Activated effector memory CD4-positive, alpha-beta T cell treated with Interleukin-2 at 50 U/mL for 16 hours (primary cell): ENCODE measurements at places on chromosomes 5 and 9.

GRCh38 chr5:94870511-94871183 lies 252.2 kb downstream of the SLF1 start:
- DNase-seq: no peak

- DNase-seq: no peak
Observed at GRCh38 chr9:101727612-101728524, 10.6 kb downstream of the GRIN3A start.

- DNase-seq: no peak
Observed at GRCh38 chr5:115214541-115214940, 44.8 kb upstream of the TRIM36 start.

DNA sequence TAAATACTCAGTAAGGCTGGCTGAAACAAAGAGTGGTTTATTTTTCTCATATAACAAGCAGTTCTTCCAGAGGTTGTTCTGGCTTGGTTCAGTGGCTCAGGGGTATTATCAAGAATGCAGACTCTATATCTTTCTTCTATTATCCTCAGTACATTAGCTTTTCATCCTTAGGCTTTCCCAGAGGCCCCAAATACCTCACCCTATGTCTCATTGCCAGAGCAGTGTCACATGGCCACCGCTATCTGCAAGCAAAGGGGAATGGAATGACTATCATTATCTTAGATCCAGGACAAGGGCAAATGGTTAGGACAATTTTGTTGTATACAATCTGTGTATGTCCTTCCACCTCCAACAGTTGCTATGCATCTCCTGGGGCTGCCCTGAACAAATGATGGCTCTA lies 69.0 kb upstream of the SNX2 start:
- DNase-seq: no peak

DNA sequence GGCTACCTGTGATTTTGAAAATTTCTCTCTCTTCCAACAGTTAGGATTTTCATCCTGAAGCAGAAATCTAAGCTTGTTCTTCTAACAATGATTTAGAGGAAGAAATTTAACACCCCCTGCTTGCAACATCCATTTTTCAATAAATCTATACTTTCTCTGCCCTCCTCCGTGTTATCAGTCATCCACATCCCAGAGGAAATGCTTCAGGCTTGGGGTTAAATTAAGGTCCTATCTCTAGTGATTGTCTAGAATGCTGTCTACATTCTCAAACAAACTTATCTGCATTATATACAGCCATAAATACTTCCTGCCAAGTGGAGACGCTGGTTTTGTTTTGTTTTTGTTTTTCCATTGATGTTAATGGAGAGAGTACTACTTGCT lies 371.0 kb downstream of the CSNK1G3 start:
- DNase-seq: no peak
